Activated naive CD8-positive, alpha-beta T cell treated with anti-CD3 and anti-CD28 coated beads, Interleukin-2, amount 50 U/mL, for 16 hours (primary cell): ENCODE measurements at places on chromosomes 5 and 9.

GRCh38 chr9:99489060-99489413 lies 267.0 kb downstream of the SEC61B start:
- no peak for DNase-seq

- no peak for DNase-seq
Observed at GRCh38 chr5:17329571-17329970, 112.1 kb downstream of the BASP1 start.

- no peak for DNase-seq
Observed at GRCh38 chr5:177478711-177479646, 5.5 kb upstream of the DBN1 start.

DNA sequence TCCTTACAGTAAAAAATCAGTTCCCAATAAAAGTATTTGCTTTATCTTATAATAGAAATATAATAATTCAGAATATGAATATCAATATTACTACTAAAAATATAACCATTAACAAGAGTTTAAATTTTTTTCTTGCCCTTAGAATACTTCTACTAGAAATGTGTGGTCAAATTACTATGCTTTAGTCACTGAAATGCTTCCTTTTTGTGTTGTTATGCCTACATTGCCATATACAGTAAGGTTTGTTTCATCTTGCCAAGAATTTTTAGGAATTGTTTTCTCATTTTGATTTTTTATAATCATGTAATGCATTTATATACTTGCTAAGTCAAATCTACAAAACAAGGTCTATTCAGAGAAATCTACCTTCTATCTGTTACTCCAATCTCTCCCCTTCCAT lies 181.7 kb downstream of the CDK5RAP2 start:
- no peak for DNase-seq

DNA sequence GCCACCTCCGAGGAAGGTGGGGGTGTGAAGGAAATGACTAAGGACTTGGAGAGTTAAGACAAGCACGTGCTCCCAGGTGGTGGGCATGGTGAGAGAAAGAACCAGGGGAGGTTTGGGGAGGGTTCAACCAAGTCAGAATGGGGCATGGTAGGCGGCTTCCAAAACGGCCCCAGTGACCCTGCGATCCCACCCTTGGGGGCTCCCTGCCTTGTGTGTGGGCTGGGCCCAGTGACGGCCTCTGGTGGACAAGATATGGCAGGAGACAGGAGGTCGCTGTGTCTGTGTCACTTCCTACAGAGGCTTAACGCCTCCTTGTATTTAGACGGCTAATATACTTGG lies 51.3 kb upstream of the IRX4 start:
- no peak for DNase-seq

GRCh38 chr9:111913159-111913558 lies 16.5 kb downstream of the UGCG start:
- DNase-seq = no peak

DNA sequence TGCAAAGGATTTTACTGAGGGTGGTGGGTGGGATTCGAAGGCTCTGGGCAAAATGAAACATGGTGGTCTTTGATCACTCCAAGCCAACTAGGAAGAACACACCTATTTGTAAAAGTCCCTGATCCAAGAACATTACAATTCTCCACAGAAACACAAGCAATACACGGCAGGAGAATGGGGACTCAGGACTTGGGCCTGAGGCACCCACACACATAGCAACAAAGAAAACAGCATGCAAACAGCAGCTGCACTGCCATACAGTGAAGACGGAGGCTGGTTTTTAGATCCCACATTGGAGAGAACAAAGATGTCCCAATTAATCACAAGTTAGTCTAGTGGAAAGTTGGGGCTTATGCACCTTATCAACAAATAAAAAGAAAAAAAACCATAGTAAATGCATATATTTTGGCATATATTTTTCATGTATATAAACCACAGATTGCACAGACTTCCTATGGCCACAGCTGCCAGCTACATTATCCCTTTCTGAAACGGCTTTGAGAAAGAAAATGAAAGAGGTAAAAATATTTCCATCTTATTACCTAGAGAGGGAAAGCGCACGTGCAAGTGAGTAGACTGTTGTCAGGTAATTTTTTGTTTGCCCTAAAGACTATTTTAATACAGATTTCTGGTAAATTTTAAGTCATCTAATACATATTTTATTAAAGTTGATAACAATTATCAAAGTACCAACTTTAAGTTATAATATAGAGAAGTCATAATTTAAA lies 410.9 kb downstream of the BNC2 start:
- DNase-seq = no peak

DNA sequence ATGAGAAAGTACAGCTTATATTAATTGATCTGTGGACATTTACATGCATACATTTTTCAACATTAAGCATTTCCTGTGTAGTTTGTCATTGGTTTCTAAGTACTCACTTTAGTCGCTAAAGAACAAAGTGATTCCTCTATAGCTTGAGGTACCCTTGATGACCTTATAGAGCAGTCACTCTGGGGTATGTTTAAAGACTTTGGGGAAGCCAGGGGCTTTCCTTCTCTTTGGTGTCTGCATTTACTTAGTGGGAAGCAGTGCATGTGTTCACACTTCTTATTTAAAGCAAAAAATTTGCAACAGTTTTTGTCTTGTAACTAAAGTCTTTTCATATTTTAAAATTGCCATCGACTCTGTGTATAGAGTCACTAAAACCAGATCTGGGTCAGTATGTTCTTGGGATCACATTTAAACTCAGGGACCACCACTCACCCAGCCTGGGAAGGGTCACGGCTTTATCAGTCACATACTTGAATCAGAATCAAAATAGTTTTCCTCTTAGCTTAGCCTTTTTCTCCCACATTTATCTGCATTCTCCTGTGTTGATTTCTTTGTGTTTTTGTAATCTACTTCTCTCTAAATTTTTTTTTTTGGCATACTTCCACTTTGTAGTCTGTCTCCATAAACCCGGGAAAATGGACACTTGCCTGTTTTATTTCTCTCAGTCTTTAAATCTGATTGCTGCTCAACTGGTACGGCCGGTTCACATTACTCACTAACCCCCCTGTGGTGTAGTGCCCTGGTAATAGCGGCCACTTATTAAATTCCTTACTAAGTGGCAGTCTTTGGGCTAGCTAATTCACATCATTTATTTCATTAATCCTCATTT lies 143.9 kb upstream of the FBN2 start:
- DNase-seq = no peak

GRCh38 chr5:150489360-150490295 lies 18.3 kb upstream of the NDST1 start:
- no peak for DNase-seq

- no peak for DNase-seq
Observed at GRCh38 chr5:77282337-77283027, 72.0 kb downstream of the PDE8B start.

- DNase-seq = no peak
Observed at GRCh38 chr5:171413153-171413910, 6.1 kb upstream of the FGF18 start.

- DNase-seq = no peak
Observed at GRCh38 chr5:133106761-133107572, 55.2 kb downstream of the HSPA4 start.

- no peak for DNase-seq
Observed at GRCh38 chr5:81046041-81046440, 85.9 kb downstream of the RASGRF2 start.
